Mesendoderm (in vitro differentiated cells): ENCODE measurements at places on chromosomes 3 and 15.

GRCh38 chr3:133746712-133747066 is 496 bp downstream of the TF start:
- no peak for DNase-seq

DNA sequence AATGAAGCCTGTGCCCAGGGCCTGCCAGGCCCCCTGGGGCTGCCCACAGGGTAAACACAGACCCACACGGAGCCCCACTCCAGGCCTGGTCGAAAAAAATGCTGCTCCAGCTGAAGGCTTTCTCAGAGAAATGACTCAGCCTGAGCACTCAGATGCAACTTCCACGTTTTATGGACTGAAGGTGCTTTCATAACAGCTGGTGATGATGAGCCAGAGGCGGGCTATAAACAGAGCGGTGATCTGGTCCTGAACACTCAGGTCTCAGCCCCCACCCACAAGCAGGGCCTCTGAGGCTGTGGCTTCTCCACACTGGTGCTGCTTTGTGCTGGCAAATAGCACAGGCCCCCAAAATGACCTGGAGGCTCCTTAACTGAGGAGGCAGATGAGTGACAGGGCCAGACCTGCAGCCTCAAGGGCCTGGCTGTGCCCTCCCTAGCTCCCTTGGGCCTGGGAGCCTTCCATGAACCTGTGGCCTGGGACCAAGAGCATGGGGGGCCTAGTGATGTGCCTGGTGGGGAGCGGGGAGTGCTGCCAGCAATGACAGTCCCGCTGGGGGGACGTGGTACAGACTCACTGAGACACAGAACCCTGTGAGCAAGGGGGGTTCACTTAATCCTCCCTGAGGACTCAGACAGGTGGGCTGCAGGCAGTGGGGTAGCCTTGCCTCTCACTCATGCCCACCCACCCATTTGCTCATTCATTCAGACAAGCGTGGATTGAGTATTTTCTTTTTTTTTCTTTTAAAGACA is 23.0 kb upstream of the FURIN start:
- no peak for DNase-seq

- peak; percentile 63 for DNase-seq
Observed at GRCh38 chr3:67863869-67864268, 209.5 kb upstream of the SUCLG2 start.

DNA sequence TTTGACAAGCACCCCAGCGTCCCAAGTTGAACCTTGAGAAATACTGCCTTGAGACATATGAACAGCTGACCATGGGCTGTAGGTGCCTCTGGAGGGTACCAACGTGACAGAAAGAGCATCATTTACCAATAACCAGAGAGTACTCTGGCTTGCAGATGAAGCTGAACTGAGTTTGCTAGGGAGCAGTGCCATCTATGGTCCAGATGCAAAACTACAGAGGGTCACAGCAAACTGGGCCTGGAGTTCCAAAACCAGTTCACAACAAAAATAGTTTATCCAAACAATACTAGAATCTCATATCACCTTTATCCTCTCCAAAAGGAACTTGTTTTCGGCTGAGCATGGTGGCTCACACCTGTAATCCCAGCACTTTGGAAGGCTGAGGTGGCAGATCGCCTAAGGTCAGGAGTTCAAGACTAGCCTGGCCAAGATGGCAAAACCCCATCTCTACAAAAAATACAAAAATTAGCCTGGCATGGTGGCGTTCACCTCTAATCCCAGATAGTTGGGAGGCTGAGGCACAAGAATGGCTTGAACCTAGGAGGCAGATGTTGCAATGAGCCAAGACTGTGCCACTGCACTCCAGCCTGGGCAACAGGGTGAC is 69.3 kb downstream of the CHAC1 start:
- DNase-seq, result peak; percentile 58

DNA sequence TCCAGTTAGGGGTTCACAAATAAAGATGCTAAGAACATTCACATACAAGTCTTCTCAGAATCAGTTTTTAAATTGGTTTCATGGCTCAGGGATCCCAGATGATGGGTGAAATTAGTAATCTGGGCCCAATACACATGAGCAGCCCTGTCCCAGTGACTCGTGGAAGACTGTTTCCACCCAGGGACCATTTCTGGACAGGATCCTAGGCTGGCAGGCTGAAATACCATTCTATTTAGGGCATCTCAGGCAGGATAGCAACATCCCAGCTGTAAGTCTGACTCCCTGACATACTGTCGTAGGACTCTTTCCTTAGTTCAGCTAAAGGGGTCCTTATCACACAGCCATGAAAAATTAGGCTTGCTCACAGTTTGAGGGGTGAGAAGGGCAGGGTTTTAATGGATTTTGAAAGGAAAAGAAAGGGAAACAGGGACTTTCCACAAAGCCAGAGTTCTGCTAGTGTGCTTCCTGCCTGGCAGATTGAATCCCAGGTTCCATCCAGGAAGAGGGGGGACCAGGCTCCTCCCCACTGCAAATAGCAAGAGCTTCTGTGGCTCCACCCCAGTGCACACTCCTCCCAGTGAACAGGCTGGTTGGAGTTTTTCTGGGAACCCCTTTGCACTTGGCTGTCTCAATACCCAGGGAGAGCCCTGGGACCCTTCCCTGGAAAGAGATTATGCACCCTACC is 41.3 kb upstream of the LYZL4 start:
- no peak for DNase-seq

DNA sequence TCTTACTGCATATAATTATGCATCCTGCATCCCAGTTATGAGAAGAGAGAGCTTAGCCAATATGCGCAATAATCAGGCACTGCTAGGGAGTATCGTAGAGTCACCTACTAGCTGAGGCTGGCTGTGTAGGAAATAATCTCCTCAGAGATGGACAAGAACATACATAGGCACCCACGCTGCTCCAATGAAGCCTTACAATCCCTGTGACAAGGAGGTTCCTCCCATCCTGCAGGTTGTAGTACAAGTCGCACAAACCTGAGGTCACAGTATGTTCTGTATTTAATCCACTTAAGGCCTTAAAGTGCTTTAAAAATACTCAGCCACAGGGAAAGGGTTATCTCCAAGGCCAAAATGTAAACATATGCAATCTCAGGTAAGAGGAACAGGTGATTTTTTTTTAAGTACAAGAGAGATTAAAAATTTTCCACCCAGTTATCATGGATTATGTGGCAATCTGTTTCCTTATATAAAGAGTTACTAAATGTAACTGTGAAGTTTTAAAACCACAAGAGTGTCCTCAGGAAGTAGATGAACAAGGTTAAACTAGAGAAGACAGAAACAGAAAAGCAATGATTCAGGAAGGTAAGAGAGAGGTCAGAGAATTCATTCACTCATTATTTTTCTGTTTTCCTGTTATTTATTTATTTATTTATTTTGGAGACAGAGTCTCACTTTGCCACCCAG is 7.5 kb upstream of the COLQ start:
- no peak for DNase-seq

DNA sequence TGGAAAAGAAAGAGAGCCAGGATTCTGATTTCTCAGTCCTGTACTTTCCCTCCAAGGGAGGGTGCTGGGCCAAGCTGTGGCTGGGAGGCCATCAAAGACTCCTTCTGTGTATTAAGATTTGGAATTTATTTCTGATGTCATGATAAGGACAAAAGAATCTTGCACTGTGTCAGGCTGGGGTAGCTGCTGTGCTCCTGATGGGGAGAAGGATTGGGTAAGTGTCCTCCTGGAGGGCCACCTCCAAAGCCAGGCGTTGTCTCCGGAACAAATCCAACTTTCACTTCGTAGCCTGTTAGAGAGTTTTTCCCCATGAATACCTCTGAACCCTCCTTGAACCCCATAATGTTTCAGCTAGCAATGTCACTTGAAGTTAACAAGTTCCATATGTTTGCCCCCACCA is 29.9 kb downstream of the CLDN11 start:
- no peak for DNase-seq

DNA sequence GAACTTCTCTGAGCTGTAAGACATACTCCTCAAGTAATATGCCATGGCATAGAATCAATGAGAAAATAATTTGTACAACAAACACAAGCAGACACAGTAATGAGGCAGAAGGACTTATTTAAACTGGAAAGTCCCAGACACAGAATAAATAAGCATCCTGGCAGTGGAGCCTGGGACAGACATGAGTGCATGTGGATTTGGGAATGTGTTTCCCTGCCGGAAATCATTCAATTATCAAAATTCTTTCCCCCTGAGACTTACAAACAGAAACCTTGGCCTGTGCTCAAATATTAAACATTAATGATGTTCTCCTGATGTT is 520.1 kb downstream of the ROBO1 start:
- no peak for DNase-seq

DNA sequence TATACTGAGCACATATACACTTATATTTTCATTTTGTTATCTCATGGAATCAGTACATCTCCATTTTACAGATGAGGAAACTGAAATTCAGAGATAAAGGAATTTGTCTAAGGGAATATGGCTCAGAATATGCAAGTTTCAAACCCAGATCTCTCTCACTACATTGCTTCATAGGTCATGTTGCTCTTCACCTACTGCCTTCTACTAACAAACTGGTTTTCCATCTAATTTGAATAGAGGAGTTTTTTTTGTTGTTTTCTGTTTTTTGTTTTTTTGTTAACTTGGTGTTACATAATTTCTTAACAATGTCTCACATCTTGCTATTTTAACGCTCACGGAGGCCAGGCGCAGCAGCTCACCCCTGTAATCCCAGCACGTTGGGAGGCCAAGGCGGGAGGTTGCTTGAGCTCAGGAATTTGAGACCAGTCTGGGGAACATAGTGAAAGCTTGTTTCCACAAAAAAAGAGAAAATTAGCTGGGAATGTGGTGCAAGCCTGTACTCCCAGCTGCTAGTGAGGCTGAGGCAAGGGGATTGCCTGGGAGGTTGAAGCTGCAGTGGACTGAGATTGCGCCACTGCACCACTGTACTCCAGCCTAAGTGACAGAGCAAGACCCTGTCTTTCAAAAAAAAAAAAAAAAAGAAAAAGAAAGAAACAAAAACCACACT is 37.0 kb downstream of the FMN1 start:
- DNase-seq, result no peak

DNA sequence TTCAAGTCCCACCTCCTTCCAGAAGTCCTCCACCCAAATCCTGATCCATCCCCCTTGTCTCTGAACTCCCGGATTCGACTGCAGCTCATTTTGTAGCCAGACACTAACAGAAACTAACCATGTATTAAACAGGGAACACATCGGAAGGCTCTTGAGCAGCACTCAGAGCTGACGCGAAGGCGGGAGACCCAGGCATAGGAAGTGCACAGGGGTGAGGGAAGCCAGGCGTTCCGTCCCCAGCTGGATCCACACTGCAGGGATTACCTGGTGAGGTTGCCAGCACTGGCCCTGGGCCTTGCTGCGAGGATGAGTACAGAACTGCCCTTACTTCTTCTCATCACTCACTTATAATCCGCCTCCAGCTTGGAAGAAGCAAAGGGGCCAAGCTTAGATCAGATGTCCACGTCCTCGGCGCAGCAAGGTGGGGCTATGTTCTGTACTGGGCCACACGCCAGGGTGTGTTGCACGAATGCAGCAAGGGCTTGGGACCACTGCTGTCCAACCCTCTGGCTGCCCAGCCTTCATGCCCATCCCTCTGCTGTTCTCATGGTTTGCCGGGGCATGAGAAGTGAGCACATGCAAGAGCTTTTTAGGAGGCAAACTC is 124.2 kb upstream of the SMAD3 start:
- DNase-seq, result no peak

DNA sequence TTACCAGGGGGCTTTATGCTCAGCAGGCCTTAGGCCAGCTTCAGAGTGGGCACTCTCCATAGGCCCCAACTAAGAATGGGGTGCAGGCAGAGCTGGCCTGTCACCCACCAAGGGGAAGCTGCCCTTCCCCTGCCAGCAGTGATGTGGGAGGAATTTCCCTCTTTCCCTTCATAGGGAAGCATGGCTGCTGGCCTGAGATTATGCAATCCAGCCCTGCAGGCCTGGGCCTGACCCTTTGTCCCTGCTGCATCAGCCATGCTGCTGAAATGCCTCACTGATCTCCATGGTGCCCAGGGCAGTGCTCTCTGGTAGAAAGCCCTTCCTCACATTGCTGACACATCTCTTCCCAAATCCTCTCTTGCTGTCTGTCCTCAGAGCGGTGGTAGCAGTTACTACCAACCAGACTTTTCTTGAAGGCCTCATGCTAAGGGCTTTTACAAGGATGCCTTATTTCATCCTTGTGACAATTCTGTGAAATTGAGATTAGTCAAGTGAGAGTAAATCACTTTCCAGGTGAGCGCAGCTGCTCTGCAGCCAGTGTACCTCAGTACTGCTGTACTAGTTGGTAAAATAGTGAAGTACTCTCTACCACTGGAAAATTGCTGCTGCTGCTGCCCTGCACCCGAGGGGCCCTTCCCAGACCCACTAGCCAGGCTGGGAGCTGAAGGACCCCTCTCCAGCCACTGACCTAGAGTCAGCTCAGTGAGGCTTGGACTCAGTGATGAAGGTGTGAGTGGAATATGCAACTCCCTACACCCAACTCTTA is 33.8 kb downstream of the MRAS start:
- peak; percentile 11 for DNase-seq

DNA sequence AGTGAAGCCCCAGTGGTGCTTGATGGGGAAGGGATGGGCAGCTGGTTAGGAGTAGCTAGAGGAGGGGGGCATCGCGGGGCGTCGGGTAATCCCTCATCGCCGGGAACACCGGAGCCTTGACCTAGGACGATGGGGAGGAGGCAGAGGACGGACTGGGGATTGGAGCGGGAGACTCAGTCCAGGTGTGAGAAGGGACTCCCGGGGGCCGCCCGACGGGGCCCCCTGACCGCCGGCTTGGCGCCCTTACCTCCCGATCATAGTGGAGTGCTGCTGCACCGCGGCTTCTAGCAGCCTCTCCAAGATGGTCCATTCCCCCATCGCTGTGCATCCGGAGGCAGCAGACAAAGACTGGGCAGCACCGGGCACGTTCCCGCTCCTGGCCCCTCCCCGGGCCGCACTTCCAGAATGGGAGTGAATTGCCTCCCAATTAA is 612 bp downstream of the GJD2 start:
- DNase-seq, result no peak

GRCh38 chr3:184459355-184459754 is 79.5 kb downstream of the CHRD start:
- no peak for DNase-seq

GRCh38 chr3:61606196-61606595 is 44.8 kb downstream of the PTPRG start:
- DNase-seq, result no peak

GRCh38 chr3:131303848-131304247 is 77.7 kb upstream of the NUDT16 start:
- DNase-seq, result no peak

- DNase-seq, result no peak
Observed at GRCh38 chr15:80732818-80733217, 37.7 kb downstream of the ABHD17C start.
